ENCODE measurements at places on chromosomes 11 and 22. TPM values are rescaled to one million over a fixed set of nuclear protein-coding genes. Genes with fewer than 3 reads are reported as not detected.

GRCh38 chr11:100841711-100842407 is 154.8 kb downstream of the ARHGAP42 start:
- DNase-seq, result no peak

The UBQLNL gene
- polyA plus RNA-seq, result 0.42 TPM

GRCh38 chr11:40867991-40868632 is 591.3 kb downstream of the LRRC4C start:
- no peak for DNase-seq

GRCh38 chr22:48884324-48884723 is 943.3 kb downstream of the BRD1 start:
- no peak for DNase-seq

The CDC42BPG gene
- polyA plus RNA-seq, result 0.04 TPM

The OR5P2 gene
- not detected for polyA plus RNA-seq

DNA sequence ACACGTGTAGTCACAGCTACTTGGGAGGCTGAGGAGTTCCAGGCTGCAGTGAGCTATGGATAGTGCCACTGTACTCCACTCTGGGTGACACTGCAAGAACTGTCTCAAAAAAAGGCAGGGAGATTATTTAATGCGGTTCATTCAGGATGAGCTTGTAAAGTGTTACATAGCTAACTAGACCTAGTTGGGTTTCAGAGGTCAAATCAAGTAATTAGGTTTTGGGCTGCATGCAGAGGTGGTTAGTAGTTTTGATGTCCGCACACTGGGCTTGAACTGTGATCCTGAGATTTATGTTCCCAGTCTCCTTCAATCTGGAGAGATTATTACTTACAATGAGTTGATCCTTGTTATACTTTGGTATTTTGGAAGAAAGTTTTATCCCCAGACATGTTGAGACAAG is 2.1 kb upstream of the RBM4 start:
- no peak for DNase-seq

DNA sequence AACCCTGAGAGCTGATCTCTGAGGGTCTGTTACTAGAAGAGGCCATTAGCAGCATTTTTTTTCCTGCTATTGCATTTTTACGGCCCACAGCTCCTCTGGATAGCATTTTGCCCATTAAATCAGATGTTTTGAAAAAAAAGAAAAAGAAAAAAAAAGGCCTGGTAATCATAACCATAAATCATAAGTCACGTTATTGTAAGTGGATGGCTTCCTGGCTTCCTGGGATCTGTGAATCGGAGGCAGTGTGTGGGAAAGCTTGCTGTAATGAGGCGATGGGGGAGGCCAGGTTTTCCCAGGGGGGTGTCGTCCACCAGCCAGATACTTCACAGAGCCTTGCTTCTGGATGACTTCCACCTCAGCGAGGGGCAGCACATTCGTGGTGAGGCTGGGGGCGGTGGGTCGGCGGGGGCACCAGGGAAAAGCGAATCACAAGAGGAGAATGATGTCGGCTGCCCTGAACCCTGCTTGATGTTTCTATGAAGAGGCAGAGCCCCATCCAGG is 106.5 kb upstream of the SYT13 start:
- no peak for DNase-seq

The SLC15A3 gene
- 4.8 TPM for polyA plus RNA-seq

GRCh38 chr22:41524809-41525449 is 19.3 kb downstream of the POLR3H start:
- no peak for DNase-seq

DNA sequence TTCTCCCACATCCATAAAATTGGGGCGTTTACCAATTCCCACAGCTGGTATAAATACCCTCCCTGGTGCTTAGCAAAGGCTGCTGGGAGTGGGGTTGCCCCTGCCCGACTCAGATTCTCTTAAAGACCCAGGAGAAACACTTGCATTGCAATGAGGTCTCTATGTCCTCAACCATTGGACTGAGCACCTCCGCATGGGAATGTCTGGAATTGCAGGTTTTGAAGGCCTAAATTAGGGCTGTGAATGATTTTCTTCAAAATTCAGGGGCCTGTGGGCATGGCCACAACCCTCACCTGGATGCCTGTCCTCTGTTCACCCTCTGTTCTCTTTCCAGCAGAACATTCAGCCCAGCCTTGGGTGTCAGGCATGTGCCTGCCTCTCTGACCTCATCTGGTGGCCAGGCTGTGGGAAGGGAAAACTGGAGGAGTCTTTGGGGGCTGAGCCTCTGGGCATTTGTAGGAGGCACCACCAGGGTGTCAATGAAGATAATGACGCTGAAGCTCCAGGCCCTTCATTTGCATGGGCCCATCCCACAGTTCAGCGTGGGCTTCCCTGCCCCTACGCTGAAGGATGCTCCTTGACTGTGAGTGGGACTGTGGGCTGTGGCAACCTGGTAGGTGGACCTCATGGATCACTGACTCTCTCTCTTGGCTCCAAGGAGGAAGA is 52.7 kb upstream of the MYEOV start:
- DNase-seq, result no peak

The KCNE3 gene
- polyA plus RNA-seq, result 1.0 TPM

The DDX25 gene
- polyA plus RNA-seq, result not detected

GRCh38 chr22:20203552-20204201 is 52.8 kb upstream of the CCDC188 start:
- DNase-seq, result no peak

The P2RY2 gene
- not detected for polyA plus RNA-seq

The OAF gene
- 37.0 TPM for polyA plus RNA-seq
